ENCODE measurements at places on chromosomes 6 and 20.

DNA sequence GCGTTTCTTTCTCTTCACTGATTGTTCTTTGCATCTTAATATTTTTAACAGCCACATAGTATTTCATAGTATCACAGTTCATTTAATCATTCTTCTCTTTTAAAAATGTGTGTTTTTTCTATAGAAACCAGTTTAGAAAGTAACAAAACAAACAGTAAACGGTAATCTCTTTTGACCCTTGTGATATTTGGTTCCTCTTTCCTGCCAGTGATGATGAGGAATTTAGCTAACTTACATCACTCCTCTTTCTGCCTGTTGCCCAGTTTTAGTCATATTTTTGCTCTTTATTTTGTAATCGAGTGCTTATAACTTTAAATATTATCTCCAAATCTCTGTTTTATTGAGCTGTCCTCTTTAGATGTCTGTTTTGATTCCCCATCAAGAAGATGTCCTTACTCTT, 38.1 kb upstream of the ZBTB24 start:
- DNase-seq = no peak

GRCh38 chr20:17641520-17641964, 40.5 kb downstream of the RRBP1 start:
- no peak for DNase-seq

GRCh38 chr6:105345506-105345905, 57.4 kb downstream of the PREP start:
- no peak for DNase-seq

DNA sequence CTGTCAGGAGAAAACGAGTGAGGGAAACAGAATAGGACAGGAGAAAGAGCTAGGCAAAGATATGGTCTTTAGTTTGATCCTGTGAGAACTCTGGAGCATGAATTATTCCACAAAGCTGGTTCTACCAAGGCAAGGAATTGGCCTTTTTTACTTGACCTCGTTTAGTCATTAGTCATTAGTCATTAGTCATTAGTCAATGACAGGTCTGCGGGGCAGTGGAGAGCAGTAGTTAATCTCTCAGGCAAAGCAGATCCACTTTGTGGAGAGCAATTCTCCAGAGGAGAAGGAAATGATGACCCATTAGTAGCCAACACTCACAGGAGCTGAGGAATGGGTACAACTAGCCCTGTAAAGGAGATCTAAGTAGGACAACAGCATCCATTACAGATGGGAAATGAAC, 22.0 kb upstream of the ABCC10 start:
- no peak for DNase-seq

GRCh38 chr20:61771805-61772350, 293.8 kb downstream of the TAF4 start:
- no peak for DNase-seq

DNA sequence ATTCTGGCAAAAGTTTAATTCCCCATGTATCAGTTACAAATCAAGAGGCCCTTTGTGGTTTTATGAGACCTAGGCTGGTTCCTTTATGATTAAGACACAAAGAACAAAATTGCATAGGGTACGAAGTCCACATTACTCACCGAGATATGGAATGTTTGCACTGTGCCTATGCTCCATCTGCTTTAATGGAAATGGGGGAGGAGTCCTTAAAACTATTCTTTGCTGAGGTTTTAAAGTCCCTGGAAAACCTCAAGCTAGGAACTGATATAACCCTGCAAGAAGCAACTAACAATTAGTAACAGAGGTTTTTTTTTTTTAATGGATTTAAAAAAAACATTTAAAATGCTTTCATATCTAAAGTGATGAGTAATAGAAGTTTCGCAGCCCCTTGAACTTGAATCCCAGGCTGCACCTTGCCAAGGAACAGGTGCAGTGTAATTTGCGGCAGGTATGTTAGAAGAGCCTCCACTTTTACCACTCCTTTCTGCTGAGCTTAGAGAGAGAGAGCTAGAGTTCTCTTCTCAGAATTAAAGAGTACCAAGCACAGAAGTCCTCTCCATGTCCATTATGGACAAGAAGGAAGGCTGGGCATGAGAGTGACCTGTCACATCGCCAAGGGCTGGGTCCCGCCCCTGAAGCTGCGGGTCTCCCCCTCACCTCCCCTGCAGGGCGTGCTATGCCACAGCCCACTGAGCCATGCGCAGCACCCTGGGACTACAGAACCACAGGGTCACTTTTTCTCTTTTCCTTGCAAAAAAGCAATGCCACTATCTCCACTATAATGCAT, 2.3 kb downstream of the SERPINB1 start:
- peak; percentile 55 for DNase-seq

DNA sequence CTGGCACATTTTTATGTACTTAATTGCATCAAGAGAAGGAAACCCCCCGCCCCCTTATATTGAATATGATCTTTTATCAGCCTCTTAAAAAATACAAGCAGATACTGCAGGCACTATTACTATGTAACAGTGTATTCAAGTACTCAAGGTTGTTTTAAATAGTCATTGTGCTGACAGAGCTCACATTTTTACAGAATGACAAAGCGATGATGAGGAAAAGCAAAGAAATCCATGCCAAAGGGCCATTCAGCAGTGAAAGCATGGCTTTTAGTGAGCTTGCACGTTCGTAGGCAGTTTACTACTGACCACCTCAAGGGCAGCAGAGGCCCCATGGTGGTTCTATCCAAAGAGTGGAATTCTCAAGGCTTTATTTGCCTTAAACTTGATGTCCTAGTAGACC, 146.8 kb downstream of the RPS12 start:
- peak; percentile 82 for DNase-seq

DNA sequence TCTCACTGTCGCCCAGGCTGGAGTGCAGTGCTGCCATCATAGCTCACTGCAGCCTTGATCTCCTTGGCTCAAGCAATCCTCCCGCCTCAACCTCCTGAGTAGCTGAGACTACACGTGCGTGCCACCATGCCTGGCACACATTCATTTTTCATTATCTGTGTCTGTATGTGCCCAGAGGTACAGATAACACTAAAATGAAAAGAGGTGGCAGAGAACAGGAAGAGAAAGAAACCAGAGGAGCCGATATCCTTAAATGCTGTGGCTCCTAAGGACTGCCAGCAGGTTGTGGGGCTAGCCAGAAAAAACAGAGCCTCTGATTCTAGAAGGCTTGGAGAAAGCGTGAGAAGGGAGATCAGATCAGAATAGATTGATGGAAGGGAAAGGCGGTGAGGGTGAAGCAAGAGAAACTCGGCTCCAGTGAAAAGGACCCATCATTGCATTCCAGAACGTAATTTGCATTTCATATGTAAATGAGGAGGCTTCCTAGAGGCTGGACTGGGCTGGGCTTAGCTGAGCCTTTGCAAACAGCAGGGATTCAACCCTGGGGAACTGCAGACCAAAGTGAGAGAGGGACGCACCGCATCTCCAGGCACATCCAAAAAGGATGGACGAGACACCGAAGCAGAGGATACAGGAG, 64.2 kb downstream of the GCNT2 start:
- DNase-seq = no peak

DNA sequence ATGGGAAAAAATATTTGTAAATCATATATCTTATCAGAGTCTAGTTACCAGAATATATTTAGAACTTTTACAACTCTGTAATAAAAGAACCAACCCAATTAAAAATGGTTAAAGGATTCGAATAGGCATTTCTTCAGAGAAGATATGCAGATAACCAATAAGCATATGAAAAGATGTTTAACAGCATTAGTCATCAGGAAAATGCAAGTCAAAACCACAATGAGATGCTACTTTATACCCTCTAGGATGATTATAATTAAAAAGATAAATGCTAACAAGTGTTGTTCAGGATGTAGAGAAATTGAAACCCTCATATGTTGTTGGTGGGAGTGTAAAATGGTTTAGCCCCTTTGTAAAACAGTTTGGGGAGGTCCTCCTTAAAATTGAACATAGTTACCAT, 94.1 kb downstream of the LRRC1 start:
- DNase-seq = peak; percentile 42

DNA sequence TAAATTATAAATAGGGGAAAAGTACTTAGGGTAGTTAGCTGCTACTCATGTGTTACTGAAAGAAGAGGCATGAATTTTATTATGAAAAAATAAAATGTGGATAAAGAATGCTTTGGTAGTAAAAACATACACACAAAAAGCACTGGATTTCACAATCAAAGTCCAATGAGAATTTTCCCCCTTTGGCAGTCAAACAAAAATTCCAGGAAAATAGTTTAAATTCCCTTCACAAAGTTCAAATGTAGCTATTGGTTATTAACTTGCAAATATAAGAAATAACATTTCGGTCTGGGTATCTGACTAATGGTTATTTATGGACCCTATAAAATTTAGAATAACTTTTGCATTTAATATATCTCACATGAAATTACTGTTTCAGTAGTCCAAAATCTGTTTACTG, 210.4 kb downstream of the FOXC1 start:
- peak; percentile 68 for DNase-seq

GRCh38 chr20:35319192-35319870, 27.1 kb upstream of the FAM83C start:
- DNase-seq = peak; percentile 62
